ENCODE measurements at places on chromosomes 7 and 10.

DNA sequence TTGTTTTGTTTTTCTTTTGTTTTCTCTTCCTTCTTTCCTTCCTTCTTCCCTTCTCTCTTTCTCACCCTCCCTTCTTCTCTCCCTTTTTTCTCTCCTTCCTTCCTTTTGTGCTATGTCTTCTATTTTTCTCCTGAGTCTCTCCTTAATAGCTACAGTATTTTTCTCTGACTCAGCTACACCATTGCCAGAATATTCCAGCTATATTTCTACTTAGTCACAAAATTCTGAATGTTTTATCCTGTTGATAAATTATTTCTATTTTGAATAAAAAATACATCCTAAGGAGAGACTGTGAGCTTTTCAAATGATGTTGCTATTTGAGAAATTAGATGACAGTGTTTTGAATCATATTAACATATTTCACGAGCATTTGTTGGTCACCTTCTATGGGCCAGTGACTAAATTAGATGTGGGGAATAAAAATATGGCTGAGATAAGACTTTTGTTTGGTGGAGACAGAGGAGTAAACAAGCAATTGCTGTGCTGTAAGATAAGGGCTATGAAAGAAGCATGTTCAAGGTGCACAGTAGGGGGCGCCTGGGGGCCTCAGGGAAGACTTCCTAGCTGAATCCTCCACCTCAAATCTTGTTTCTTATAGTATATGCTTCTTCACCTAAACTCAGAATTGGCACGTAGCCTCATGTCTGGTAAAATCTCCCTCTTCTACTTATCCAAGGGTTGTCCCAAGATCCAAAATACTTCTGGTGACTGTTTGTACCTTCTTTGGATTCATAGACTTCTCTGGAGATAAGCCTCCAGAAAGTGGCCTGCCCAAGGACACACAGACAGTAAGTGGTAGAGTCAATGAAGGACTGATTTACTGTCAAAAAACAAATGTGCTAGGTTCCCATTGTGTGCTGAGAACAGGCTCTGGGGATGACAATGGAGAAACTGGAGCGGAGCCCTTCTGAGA is 115.5 kb upstream of the CREB5 start:
- DNase-seq = peak; percentile 27

DNA sequence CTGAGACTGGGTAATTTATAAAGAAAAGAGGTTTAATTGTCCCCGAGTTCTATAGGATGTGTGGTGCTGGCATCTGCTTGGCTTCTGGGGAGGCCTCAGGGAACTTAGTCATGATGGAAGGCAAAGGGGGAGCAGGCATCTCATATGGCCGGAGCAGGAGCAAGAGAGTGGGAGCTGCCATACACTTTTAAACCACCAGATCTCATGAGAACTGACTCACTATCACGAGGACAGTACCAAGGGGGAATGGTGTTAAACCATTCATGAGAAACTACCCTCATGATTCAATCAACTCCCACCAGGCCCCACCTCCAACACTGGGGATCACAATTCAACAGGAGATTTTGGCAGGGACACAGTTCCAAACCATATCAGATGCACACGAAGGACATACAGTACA is 199.9 kb upstream of the DPP6 start:
- no peak for DNase-seq

- no peak for DNase-seq
Observed at GRCh38 chr7:50738932-50739331, 43.8 kb downstream of the GRB10 start.

DNA sequence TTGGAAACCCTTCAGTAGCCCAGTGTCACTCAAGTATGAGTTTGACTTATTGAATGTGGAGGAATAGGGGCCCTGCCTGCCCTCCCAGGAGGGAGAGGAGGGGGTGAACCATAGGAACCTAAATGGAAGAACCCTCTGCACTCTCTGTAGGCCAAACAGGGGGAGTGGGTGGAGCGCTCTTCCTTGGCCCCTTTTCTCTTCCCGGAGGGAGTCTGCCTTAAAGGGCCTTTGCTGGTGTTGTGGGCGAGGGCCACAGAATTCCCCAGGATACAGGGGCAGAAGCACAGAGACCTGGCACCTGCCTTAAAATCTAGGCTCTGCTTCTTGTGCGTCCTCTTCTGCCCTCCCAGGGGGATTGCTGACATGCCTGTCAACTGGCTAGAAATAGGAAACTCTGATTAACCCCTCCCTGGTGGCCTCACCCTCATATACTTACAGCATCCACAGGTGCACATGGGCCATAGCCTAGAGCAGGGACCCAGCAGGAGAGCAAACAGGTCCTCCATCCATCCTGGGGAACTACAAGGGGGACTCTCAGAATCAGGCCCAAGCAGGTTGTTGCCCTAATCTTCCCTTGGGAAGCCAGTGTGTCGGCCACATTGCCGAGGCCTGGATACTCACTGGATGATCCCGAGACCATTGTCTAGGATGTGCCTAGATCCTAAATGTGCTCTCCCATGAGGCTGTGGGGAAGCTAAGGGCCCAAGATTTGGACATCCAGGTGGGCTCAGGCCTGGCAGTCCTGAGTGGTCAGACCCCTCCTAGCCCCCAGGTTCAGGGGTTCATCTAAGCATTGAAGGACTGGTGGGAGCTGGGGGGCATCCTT is 3.4 kb downstream of the TRIM8 start:
- no peak for DNase-seq

GRCh38 chr10:104339469-104340110 is 1.3 kb upstream of the ITPRIP start:
- DNase-seq = no peak

DNA sequence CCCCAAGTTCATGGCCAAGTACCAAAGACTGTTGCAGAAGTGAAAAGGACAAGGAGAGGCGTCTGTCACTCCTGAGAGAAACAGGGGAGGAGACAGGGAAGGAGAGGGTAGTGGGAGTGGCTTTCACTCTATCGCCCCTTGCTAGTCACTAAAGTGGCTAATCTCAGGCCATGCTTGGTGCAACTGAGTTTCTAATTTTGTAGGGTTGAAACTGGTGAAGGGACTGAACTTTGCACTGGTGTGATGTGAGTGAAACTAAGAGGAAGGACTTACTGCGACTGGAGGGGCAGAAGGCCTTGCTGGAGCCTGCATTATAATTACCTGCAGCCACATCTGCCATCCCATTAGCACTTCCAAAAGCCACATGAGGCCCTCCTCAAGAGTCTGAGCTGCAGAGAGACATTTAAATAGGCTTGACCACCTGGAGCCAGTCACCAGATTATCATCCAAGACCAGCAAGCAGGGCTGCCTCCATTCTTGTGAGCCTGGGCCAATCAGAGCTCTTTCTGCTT is 107.2 kb upstream of the EEPD1 start:
- no peak for DNase-seq

DNA sequence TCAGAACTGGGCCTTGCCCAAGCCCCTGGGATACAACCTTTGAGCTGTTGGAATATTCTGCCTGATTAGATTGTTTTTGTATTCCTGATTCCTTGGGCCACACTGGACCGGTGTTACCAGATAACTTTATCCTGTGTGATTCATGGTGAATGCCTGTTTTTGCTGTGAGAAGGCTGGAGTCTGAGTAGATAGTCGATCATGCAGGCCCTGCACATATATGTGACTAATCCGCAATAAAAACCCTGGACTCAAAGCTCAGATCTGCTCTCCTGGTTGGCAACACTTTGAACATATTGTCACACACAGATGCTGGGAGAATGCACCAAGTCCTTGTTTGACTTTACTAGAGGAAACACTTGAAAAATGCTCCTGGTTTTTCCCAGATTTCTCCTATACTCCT is 183.9 kb upstream of the MBL2 start:
- DNase-seq = no peak

Measured in GM20000 (cell line).